Stimulated activated CD4-positive, alpha-beta T cell treated with anti-CD3 and anti-CD28 coated beads, Interleukin-12 subunit alpha, Interleukin-12 subunit beta, amount 100 ng/mL, for 4 hours (primary cell): ENCODE measurements at places on chromosomes 1 and 21.

- peak; percentile 43 for DNase-seq
Observed at GRCh38 chr1:160997323-160998038, 23.5 kb downstream of the F11R start.

- peak; percentile 62 for DNase-seq
Observed at GRCh38 chr1:225962440-225962975, 21.5 kb upstream of the LEFTY2 start.

GRCh38 chr1:159922511-159923202 is 2.6 kb downstream of the TAGLN2 start:
- DNase-seq = no peak

GRCh38 chr1:92536211-92536979 is 49.7 kb upstream of the GFI1 start:
- DNase-seq = no peak

DNA sequence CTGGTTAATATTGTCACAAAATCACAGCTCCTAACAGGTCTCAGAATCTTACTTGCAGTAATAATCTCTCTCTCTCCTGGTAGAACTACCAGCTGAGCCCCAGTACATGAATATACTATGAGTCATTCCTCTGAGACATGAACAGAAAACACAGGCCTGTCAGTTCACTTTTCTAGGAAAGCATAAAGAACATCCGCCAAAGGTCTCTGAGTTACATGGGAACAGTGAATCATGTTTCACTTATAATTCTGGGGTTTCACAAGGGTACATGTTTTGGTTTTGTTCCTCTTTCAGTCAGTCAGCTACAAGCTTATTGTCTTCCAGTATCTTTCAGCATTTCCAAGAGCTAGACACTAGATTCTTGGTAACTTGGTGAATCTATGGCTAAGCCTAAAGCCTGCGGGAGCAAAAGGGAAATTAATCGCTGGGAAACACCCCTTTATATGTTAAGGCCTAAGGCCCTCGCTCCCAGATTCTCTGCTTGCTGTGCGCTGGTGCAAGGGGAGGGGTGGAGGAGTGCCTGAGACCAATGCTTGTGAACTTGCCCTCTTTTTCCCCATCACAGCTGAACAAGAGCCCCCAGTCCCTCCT is 31.7 kb downstream of the IFNGR2 start:
- DNase-seq = peak; percentile 24
